ENCODE measurements at places on chromosomes 5 and 9.

- DNase-seq, result no peak
Measured at GRCh38 chr5:19122923-19123322, 865.1 kb downstream of the CDH18 start.

DNA sequence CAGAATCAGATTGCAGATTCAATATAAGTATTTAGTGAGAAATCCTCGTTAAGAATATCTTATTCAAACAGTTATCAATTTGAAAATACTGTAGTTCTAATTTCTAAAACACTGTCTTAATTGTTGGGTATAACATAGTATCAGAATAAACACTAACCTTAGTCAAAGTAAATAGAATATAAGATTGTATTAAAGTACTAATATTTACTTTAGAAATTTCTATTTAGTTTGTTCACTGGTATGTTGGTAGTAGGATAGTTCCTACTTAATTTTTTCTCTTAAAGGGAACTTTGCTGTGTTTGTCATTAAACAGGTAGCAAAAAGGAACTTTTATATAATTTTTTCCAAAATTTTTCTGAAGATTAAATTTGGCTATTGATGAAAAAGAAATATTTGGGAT is 42.3 kb downstream of the FAM174A start:
- no peak for DNase-seq

GRCh38 chr5:113875096-113875495 is 361.6 kb downstream of the YTHDC2 start:
- DNase-seq, result no peak

DNA sequence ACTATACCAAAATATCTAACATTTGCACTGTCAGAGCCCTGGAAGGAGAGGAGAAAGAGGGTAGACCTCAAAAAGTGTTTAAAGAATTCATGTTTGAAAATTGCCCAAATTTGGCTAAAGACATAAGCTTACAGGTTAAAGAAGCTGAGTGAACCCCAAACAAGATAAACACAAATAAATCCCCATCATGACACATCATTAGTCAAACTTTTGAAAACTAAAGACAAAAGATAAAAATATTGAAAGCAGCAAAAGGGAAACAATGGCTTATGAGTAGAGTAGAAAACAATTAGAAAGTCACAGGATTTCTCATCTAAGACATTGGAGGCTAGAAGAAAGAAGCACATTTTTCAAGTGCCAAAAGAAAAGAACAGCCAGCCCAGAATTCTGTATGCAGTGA is 6.1 kb upstream of the UBLCP1 start:
- DNase-seq, result no peak

DNA sequence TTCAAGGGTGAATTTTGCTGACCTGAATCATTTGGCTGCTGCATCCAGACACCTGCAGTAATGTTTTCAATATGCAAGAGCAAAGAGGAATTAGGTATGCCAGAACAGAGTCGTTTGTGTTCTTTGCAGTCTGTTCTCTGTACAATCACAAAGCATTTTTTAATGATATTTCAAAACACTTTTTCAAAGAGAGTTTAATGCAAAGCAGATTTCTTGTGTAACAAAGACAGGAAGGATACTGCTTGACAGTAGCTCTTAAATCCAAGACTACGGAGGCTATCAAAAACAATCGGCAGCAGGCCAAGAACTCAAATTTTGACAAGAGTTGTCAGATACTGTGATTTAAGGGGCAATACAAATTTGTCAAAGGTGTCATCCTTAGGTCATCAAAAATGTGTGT is 341.9 kb downstream of the GADD45G start:
- DNase-seq, result peak; percentile 24

GRCh38 chr9:87554976-87555375 is 57.3 kb downstream of the DAPK1 start:
- no peak for DNase-seq

GRCh38 chr9:21590058-21590996 is 108.2 kb upstream of the IFNE start:
- no peak for DNase-seq

Data from AG10803 (cell line).